ENCODE measurements at places on chromosomes 4 and X. TPM values are rescaled to one million over a fixed set of nuclear protein-coding genes. Genes with fewer than 3 reads are reported as not detected.
A peak's percentile ranks its signal among the peaks of the same experiment; 100 is the strongest.

The BBS7 gene
- polyA plus RNA-seq: 19.8 TPM

DNA sequence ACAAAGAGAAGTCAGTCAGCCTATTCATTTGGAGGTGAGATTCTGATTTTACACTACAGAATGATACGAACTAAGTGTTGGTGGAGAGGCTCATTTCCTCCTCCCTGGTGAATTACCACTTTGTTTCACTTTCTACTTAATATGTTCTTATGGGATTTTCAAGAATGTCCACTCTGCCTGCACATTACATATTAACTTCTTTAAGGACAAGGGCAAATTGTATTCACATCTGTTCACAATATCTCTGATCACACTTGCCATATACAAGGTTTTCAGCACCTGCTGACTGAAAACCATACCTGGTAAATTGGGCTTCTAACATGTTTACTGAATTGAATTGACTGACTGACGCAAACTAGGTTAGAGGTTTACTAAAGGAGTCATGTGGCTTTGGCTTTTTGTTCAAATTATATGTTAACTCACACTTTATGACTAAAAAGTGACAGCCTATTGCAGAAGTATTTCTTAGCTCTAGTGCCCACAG is 188.4 kb upstream of the MBNL3 start:
- no peak for DNase-seq

GRCh38 chr4:38979511-38980230 is 52.5 kb downstream of the TMEM156 start:
- DNase-seq: no peak

GRCh38 chr4:158172261-158173258 is at the start of gene GASK1B:
GASK1B (minus strand) TSS chr4:158173025; CDS start chr4:158171375, 1,650 bp downstream.
- peak; percentile 14 for DNase-seq

DNA sequence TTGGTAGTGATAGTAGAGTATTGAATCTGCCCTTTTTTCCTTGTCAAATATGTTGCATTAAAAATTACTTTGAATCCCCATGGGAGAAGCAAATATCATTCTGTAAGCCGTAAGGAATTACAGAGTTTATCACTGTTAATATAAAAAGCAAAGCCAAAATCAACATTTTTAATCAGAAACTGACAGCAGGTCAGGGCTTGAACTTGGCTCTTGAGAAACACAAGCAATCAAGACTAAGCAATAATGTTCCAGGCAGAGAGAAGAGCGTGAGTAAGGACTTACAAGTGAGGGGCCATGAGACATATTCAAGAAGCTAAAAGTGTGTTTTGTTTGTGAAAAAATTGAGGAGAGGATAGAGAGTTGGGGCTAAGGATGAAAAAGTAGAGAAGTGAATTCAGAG is 68.2 kb downstream of the ARHGAP6 start:
- DNase-seq: no peak

DNA sequence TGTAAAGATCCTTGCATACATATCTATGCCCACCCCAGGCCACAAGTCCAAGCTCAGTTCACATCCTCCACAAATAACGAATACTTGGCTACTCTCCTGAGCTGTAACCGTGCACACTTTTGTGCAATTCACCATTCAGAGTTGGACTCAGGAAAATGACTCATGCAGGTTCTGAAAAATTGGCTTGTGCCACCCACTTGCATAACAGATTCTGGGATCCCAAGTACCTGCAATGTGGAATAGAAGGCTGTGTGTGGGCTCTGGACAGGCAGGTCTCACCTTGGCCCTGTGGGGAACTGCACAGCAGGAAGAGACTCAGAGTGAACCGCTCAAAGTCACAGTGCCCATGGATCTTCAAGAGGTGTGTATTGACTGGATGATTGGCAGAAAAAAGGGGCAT is 502.7 kb downstream of the PACRGL start:
- DNase-seq: no peak

DNA sequence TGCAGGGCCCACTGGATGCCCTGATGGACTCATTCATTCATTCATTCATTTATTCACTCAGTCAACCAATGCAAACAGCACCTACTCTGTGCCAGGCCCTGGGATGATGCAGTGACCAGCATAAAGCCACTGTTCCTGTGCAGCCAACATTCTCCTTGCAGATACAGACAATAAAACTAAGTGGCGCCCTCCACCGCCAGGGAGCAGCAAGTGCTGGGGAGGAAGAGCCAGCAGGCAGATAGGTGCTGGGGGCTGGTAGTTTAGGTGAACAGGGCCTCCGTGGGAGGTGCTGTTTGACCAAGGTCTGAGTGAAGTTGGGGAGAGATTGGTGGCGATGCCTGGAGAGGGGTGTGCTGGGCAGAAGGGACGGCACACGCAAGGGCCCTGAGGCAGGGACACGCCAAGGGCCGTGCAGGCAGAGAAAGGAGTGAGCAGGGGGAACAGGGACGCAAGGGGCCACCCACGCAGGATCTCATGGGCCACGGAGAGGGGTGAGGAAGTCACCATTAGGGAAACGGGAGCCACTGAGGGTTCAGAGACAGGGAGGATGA is 65.5 kb downstream of the WFS1 start:
- DNase-seq: no peak

DNA sequence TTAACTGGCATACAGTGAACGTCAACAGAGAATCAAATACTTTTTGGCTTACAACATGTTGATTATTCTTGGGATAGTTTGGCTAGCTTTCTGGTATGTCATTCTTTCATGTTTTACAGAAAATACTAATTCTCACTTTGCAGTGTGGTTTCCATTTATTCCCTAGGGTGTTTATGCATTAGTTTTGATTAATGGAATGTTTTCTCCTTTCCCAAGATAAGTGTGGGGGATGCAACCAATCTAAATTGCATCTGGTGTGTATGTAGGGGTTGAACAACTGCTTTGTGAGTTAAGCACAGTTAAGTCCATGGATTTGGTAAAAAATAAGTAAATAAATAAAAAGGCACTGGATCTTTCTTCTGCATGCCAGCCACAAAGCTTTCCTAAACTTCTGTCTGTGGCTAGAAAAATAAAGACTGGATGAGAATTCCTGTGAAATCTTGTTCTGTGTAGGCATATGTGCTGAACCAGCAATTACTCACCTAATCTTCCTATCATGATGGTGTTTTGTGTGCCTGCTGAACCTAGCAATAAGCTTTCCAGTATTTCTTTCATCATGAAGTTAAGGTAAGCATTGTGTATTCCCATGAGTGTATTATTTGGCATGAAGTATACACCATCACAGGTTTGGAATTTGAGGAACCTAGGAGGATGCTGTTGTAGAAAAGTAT is 50.6 kb upstream of the TENM3 start:
- no peak for DNase-seq

- DNase-seq: no peak
These were observed 65.2 kb downstream of the FAM13A start for GRCh38 chr4:88991746-88992145.

GRCh38 chr4:48649505-48649904 is 130.6 kb downstream of the FRYL start:
- no peak for DNase-seq

- no peak for DNase-seq
These were observed 21.2 kb upstream of the VCX2 start for GRCh38 chrX:8192276-8192675.

Data from K562 (cell line).